ENCODE measurements at places on chromosomes 12 and 14.

GRCh38 chr14:41146391-41146790 is 460.3 kb upstream of the LRFN5 start:
- DNase-seq, result no peak

DNA sequence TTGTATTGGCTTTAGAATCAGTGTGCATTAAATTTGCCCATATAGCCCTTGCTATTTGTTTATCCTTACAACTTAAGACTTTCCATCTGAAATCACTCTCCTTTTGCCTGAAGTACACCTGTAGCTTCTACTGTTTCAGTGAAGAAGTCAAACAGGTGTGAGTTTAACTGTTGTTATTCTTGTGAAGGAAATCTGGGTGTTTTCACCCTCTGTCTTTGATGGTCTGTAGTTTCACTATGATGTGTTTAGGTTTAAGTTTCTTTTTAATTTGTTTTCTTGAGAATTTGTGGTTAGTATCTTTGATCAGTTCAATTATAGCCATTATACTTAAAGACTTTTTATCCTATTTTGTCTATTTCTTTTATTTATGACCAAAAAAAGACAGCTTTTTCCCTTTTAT is 68.9 kb upstream of the BBS10 start:
- no peak for DNase-seq

GRCh38 chr12:46126050-46126727 is 135.8 kb upstream of the SCAF11 start:
- DNase-seq, result no peak

DNA sequence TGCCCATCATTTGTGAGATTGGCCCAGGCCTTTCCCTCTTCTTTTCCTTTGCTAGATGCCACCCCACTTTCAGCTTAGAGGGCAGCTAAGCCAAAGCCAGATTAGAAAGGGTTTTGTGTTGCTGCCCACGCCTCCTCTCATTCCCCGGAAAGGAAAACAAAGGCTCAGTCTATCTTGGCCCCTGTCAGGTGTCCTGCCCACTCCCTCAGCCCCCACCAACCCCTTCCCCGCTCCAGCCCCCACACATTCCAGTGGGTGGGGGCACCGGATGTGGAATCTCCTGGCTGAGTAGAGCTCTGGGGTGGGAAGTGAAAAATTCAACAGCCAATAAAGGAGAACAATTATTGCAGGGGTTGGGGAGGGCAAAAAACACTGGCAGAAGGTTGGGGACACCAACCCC is 2.2 kb downstream of the BLOC1S1 start:
- no peak for DNase-seq

- DNase-seq, result no peak
Observed at GRCh38 chr12:109613649-109614455, 40.3 kb downstream of the MVK start.

- no peak for DNase-seq
Observed at GRCh38 chr14:26402126-26402525, 195.7 kb downstream of the NOVA1 start.

Data from ovary (tissue), 10 donors.